Stimulated activated naive CD4-positive, alpha-beta T cell treated with Interleukin-2 at 50 U/mL for 16 hours (primary cell): ENCODE measurements at places on chromosomes 12 and 14.

GRCh38 chr12:49088150-49088931 lies 6.3 kb downstream of the DHH start:
- DNase-seq, result peak; percentile 52

GRCh38 chr12:18895946-18896345 lies 158.0 kb downstream of the CAPZA3 start:
- DNase-seq, result no peak

- no peak for DNase-seq
These were observed 5.8 kb upstream of the ITFG2 start for GRCh38 chr12:2806700-2807099.

DNA sequence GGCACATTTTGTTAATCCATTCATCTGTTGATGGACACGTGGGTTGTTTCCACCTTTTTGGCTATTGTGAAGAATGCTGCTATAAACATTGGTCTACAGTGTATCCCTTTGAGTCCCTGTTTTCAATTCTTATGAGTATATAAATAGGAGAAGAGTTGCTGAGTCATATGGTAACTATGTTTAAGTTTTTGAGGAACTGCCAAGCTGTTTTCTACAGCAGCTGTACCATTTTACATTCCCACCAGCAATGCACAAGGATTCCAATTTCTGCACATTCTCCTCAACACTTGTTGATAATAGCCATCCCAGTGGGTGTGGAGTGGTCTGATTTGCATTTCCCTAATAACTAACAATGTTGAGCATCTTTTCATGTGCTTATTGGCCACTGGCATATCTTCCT lies 6.9 kb upstream of the SVOP start:
- DNase-seq, result no peak

GRCh38 chr14:61196792-61197191 lies 84.3 kb downstream of the TMEM30B start:
- no peak for DNase-seq

DNA sequence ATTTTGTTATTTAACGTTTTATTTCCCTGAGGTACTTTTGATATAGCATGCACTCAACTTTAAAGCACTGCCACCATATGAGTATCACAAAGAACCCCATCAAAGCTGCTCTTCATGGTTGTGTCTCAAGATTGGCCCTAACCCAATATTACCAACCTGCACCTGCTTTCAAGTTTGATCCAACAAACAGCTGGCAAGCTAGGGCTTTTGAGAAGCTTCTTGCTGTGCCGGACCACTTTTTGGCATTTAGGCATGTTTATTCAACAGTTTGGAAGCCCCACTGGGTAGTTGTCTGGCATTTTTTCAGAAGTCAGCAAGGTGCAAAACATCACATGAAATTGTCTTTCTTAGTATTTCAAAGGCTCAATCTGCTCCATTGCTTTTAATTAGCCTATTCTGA lies 137.2 kb upstream of the PLEKHA5 start:
- DNase-seq, result no peak

GRCh38 chr12:113896194-113896593 lies 69.9 kb downstream of the RBM19 start:
- no peak for DNase-seq

GRCh38 chr12:6460751-6461371 lies 9.0 kb downstream of the TAPBPL start:
- peak; percentile 23 for DNase-seq

DNA sequence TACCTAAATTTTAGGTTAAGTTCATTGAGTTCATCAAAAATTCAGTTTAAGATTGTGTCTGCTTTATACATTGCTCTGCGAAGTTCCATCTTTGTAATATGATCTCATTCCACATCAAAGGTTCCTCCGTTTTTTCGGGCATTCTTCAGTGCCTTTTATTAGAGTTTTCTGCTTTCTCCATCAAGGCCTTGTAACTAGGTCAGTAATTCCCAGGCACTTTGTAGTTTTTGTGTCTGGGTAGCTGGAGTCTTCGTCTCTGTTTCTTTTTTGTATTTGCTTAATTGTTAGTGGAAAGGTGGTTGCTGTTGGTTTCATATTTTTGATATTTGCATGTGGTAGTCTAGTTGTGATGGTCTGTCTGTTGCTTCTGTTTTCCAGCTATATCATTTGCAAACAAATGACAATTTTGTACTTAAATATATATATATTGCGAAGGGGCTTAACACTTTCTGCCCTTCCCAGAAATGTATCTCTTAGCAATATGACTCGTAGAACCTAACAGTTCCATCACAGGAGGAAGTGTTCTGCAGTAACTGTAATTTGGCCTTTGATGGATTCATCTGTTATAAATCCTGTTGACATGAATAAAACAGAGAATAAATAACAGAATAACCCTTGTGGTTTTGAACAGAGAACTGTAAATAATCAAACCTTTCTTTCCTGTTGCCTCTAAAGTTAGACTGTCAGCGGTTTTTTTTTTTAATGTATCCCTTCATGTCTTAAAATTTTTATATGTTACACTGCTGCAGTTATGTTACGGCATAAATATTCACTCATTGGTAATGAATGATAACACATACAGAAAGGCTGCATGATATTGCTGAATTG lies 88.4 kb upstream of the DYNC1H1 start:
- no peak for DNase-seq

DNA sequence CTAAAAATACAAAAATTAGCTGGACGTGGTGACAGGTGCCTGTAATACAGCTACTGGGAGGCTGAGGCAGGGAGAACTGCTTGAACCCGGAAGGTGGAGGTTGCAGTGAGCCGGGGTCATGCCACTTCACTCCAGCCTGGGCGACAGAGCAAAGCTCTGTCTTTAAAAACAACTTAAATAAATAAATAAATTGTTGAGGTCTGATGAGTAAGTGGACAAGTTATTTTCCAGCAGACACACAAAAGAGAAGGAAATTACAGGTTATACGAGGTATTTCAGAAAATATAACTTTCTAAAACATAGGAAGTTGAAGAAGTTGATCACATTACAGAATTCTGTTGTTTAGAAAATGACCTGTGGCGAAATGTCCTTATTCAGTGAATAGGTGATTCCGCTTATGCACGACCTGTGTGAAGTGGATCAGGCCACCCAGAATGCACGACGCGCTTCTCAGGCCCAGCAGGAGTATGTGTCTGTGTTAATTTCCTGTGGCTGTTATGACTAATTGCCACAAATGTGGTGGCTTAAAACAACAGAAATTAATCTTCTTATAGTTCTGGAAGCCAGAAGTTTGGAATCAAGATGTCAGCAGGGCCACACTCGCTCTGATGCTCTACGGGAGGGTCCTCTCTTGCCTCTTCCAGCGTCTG lies 38.1 kb downstream of the P2RX7 start:
- DNase-seq, result no peak

DNA sequence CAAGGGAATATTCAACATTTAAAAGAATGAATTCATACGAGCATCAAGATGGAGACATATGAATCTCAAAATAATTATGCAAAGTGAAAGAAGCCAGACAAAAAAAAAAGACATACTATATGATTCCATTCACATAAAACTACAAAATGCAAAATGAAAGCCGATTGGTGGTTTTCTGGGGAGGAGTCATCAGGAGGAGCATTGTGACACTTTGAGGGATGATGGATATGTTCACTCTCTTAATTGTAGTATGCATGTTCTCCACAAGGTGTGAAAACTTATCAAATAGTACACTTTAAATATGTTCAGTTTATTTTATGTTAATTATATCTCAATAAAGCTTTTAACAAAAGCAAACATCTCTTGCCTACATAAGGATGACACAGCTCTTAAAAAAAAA lies 13.5 kb downstream of the OLR1 start:
- no peak for DNase-seq

- no peak for DNase-seq
These were observed 56.4 kb upstream of the ATP2A2 start for GRCh38 chr12:110224379-110225304.

- DNase-seq, result no peak
These were observed 25.1 kb downstream of the TESPA1 start for GRCh38 chr12:54959291-54960018.

DNA sequence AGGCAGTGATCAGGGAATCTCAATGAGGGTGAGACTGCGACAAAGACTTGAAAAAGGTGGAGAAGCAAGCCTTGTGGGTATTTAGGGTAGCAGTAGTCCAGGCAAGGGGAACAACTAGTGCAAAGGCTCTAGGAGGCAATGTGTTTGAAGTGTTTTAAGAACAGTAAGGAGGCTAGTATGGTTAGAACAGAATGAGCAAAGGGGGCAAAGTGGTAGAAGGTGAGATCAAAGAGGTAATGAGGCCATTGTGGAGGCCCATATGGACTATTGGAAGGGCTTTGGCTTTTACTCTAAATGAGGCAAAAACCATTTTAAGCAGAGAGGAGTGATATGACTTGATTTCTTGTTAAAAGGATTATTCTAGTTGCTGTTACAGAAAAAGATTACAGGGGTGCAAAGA lies 16.8 kb downstream of the HIF1A start:
- DNase-seq, result no peak

- DNase-seq, result no peak
These were observed 41.6 kb downstream of the KCNK10 start for GRCh38 chr14:88281447-88281846.

GRCh38 chr14:58752771-58753201 lies 115.0 kb downstream of the DACT1 start:
- DNase-seq, result no peak

- DNase-seq, result no peak
These were observed 3.2 kb upstream of the TAMALIN start for GRCh38 chr12:52003591-52003990.

- DNase-seq, result no peak
These were observed 247.9 kb downstream of the AKAP6 start for GRCh38 chr14:32576977-32577376.

GRCh38 chr12:69099201-69099837 lies 140.1 kb upstream of the CPSF6 start:
- no peak for DNase-seq

DNA sequence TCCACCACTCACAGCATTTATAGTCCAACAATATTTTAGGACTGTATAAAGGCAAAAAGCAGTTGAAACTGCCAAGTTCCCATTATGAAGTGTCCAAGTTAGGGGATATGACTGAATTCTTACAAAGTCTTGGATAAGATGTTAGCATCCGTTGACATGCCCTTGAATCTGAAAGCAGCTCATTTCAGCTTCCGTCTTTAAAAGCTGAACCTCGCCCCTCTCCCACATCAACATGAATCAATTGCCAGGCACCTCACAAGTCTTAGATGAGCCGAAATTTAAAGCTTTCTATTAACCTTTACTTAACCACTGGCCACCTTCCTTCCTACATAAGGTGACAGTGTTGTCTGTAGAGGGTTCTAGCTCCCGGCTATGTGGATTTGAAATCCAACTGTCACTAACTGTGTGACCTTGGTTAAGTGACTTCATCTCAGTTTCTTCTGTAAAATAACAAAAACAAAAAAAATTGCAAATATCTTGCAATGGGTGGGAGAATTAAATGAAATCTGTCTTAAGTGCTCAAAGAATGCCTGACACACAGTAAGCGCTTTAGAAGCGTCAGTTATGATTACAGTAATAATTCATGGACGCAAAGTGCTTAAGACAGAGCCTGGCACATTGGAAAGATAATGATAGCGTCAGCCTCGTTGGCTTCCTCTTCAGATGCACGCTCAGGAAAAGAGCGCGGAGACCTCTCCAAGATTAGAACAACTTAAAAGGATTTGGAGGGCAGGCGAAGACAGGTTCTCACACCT lies 1.2 kb downstream of the PPP1CC start:
- no peak for DNase-seq

- DNase-seq, result no peak
These were observed 46.8 kb upstream of the PCED1B start for GRCh38 chr12:47032644-47033043.

GRCh38 chr14:67512463-67513310 lies 20.4 kb upstream of the PLEKHH1 start:
- no peak for DNase-seq

DNA sequence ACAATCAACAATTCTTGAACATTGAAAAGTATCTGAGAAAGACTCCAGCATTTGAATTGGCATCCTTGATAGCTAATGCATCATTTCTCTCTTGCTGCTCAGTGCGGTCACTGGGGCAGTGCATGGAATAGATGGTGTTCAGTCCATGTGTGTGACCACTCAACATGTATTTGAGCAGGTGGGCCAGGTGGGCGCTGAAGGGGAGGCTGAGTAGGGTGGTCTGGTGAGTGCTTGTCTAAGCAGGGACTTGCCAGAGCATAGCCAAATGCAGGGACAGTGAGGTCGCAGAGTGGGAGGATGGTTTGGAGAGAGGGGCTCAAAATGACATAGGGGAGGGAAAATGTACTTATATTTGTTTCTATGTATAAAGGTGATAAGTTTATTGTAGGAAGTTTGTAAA lies 409.0 kb downstream of the TMEM121 start:
- no peak for DNase-seq

DNA sequence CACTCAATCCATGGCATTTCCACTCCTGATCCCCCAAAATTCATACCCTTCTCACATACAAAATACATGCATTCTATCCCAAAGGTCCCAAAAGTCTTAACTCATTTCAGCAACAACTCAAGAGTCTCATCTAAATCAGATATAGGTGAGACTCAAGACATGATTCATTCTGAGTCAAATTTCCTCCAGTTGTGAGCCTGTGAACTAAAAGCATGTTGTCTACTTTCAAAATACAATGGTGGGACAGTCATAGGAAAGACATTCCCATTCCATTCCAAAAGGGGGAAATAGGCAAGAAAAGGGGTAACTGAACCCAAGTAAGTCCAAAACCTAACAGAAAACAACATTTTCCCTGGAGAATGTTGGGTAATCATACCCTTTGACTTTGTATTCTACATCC lies 103.3 kb downstream of the C12orf75 start:
- DNase-seq, result no peak

GRCh38 chr12:80677994-80678393 lies 29.4 kb upstream of the MYF6 start:
- DNase-seq, result no peak

DNA sequence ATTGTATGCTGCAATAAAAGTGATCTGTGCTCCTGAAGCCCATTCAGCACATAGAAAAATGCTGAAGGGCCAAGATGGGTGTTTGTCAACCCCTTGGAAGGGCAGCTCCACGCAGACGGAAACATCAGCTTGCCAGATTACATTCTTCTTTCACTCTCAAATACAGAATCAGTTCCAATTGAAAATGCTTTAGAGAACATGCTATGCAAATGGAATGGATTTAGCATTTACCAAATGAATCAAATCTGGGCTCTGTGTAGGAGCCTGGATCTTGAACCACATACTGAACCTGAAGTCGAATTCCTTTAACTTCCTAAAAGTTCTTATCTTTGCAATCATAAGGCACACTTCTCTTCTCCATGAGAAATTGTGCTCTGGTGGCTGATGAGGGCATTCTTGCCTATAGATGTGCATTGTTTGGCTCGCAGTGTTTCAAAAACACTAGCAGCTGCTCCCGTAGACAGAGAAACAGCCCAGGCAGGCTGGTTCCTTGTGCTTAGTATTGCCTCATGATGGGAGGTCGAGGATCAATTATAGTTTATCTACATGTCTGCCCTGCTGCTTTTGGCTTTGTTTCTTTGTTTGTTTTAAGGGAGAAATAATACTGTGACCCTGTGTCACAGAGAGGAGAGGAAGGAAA lies 489.8 kb upstream of the FLRT2 start:
- no peak for DNase-seq

- no peak for DNase-seq
These were observed 747 bp upstream of the DACT1 start for GRCh38 chr14:58637040-58637390.
